ENCODE measurements at places on chromosomes 7 and 10.
A peak's percentile ranks its signal among the peaks of the same experiment; 100 is the strongest.

- DNase-seq: no peak
Observed at GRCh38 chr10:1036341-1036791, 10.7 kb upstream of the IDI2 start.

- DNase-seq: no peak
Observed at GRCh38 chr10:130230611-130231010, 94.4 kb downstream of the GLRX3 start.

GRCh38 chr7:111235709-111236108 lies 144.8 kb downstream of the LRRN3 start:
- DNase-seq: no peak

DNA sequence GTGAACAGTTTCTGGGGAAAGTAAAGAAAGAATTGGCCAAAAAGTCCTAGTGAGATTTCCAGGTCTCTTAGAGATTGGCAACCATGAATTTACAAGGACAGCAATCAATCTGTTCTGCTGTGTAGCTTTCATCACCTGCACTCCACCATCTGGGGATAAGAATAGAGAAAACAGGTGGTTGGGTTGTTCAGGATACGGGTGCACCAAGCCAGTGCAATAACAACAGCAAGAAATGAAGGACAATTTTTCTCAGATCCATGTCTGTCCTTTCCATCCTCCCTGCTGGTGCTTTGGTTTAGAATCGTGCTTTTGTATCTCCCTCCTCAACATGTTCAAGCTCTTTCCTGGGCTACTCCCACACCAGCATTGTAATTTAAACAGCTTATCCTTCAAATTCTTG lies 787.7 kb downstream of the GRID1 start:
- no peak for DNase-seq

GRCh38 chr10:54797636-54798321 lies 3.3 kb downstream of the PCDH15 start:
- DNase-seq: no peak

- DNase-seq: no peak
Observed at GRCh38 chr7:41809940-41810576, 107.2 kb upstream of the INHBA start.

- no peak for DNase-seq
Observed at GRCh38 chr10:107579970-107580369, 415.5 kb upstream of the SORCS1 start.

- DNase-seq: no peak
Observed at GRCh38 chr10:124849111-124849773, 47.6 kb downstream of the ABRAXAS2 start.

GRCh38 chr10:110461088-110461487 lies 36.6 kb upstream of the DUSP5 start:
- no peak for DNase-seq

GRCh38 chr10:22984066-22984465 lies 56.2 kb downstream of the ARMC3 start:
- DNase-seq: no peak

DNA sequence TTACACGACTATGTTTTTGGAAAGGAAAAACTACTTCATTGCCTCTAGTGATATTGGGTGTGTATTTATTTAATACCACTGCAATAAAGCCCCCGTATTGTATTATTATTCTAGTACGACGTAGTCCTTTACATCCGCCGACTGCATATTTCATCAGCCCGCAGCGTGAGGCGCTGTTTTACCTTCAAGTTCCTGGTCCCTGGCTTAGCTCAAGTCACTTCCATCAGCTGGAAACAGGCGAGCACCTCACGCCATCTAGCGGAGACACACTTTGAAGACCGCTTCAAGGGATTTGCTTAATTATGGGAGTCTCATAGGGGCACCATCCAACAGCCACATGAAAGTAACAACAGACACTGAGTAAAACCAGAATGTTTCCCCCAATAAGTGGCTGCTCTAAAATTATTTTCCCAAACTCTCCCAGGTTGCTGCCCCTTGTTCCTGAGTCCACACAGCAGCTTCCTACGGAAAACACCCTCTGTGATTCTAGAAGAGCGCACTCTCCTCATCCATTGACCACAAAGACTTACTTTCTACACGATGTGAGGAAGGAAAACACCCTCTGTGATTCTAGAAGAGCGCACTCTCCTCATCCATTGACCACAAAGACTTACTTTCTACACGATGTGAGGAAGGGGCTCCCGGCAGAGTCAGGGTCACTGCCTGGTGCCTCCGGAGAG lies 15.7 kb upstream of the ITIH2 start:
- peak; percentile 75 for DNase-seq

GRCh38 chr10:228366-228765 lies 93.1 kb downstream of the ZMYND11 start:
- no peak for DNase-seq

- no peak for DNase-seq
Observed at GRCh38 chr7:112105584-112106530, 100.3 kb downstream of the DOCK4 start.

DNA sequence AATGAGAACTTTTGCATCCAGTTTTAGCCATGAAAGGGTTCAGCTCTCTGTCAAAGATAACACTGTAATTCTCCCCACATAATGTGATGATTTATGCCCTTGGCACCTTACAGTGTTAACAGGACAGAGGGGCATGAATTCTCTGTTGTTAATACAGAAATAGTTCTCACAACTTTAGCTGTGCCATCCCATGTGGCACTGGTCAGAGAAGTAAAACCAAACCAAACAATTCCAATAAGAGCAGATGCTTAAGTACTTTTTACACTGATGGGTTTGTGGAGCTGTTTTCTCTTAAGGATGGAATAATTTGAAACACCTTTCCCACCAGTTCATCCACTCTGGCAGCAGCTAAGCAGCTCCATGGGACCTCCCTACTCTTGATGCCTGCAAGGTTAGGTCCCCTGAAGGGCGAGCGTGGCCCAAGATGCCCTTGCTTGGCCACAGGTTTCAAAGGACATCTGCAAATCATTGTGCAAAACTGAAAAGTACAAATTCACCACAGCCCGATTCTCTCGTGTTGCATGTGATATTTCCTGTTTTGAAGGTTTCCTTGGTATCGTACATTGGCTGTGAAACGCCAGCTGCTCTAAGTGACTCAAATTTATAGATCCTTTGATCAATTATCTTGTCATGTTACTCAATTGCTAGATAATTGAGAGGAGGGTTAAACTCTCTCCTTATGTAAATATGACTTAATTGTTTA lies 82.5 kb upstream of the CREB5 start:
- DNase-seq: no peak

GRCh38 chr7:8615019-8615418 lies 181.6 kb downstream of the NXPH1 start:
- DNase-seq: no peak

GRCh38 chr7:116633131-116633988 lies 38.6 kb upstream of the MET start:
- no peak for DNase-seq

GRCh38 chr7:151661587-151661986 lies 141.9 kb upstream of the RHEB start:
- no peak for DNase-seq

- no peak for DNase-seq
Observed at GRCh38 chr10:91549262-91549661, 83.6 kb downstream of the PPP1R3C start.

DNA sequence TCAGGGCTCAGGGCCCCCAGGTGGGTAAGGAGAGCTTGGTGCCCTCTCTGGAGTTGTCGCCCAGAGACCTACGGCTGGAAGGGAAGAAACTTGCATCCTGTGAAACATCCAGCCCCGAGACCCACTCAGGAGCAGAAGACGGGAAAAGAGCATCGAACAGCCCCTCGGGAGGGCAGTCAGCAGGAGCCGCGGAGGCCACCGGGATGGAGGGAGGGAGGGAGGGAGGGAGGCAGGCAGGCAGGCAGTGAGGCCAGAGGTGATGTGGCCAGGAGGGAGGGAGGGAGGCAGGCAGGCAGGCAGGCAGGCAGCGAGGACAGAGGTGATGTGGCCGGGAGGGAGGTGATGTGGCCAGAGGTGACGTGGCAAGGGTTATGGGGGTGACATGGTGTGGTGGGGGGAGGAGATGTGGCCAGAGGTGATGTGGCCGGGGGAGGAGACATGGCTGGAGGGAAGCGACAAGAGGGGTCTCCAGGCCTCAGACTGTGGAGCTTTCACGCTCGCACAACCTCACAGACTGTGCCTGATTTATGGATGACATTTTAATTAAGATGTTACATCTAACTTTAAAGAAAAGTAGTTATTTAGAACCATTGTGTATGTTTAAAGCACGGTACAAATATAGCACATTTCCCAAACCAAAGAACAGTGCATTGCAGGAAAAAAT lies 141.1 kb downstream of the DIP2C start:
- no peak for DNase-seq

GRCh38 chr7:119561751-119562150 lies 711.2 kb upstream of the KCND2 start:
- no peak for DNase-seq

GRCh38 chr7:71972534-71972933 lies 439.6 kb downstream of the CALN1 start:
- no peak for DNase-seq

DNA sequence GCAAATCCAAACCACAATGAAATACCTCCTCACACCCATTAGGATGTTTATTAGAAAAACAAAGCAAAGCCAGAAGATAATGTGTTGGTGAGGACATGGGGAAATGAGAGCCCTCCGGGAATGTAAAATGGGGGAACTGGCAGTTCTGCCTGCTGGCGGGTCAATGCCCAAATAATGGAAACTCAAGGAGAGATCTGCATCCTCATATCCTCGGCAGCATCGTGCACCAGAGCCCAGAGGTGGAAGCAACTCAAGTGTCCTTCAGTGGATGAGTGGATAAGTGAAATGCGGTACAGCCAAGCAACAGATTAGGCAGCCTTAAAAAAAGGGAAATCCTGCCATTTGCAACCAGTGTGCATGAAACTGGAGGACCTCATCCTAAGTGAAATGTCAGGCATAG lies 325.2 kb downstream of the WDR37 start:
- no peak for DNase-seq

GRCh38 chr10:130180416-130180815 lies 44.2 kb downstream of the GLRX3 start:
- no peak for DNase-seq

- no peak for DNase-seq
Observed at GRCh38 chr7:143504215-143504936, 26.7 kb downstream of the TAS2R41 start.

GRCh38 chr7:139884441-139884840 lies 55.4 kb downstream of the TBXAS1 start:
- DNase-seq: no peak

DNA sequence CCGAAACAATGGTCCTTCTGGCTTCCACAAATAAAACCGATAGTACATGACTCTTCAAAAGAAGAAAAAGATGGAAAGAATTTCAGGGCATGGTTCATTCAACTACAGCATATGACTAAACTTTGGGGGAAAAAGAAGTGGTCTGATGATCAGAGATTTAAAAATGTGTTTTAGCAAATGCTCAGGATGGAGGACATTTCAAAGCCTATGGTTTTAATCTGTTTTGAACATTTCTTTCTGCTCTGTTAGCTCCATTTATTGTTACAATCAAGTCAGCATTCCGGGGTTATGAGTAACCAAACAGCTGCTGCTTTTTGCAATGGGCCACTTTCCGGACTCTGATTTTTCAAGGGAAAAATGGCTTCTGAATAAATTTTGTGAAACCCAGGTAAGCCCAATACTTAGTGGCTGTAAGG lies 142.4 kb downstream of the CUBN start:
- no peak for DNase-seq

GRCh38 chr7:7237978-7238267 lies 55.6 kb downstream of the C1GALT1 start:
- DNase-seq: no peak

GRCh38 chr10:116300542-116300941 lies 23.7 kb upstream of the CCDC172 start:
- DNase-seq: no peak

GRCh38 chr7:39691821-39692220 lies 68.4 kb downstream of the RALA start:
- DNase-seq: no peak

GRCh38 chr7:126525906-126526305 lies 726.8 kb downstream of the GRM8 start:
- no peak for DNase-seq

DNA sequence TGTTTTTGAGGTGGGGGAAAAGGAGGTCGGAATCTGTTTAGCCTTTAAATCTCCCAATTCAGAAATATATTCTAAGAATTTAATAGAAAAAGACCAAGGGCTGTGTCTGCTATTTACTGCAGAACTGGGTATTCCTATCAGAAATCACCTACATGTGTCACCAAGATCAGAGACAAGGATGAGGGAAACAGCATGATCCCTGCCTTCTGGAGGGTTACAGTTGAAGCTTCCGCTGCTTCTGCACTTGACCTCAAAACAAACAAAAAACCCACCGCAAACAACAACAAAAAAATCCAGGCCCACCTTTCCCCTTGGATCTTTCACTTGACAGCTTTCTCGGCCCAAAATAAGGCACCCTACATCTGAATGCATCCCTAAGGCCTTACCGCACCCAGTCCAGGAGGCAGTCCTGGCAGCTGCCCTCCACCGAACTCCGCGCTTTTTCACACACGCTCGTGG lies 750 bp upstream of the CDK14 start:
- DNase-seq: no peak

GRCh38 chr10:129852829-129853561 lies 111.1 kb downstream of the EBF3 start:
- DNase-seq: no peak

- no peak for DNase-seq
Observed at GRCh38 chr7:139078399-139078798, 31.1 kb downstream of the ZC3HAV1 start.

DNA sequence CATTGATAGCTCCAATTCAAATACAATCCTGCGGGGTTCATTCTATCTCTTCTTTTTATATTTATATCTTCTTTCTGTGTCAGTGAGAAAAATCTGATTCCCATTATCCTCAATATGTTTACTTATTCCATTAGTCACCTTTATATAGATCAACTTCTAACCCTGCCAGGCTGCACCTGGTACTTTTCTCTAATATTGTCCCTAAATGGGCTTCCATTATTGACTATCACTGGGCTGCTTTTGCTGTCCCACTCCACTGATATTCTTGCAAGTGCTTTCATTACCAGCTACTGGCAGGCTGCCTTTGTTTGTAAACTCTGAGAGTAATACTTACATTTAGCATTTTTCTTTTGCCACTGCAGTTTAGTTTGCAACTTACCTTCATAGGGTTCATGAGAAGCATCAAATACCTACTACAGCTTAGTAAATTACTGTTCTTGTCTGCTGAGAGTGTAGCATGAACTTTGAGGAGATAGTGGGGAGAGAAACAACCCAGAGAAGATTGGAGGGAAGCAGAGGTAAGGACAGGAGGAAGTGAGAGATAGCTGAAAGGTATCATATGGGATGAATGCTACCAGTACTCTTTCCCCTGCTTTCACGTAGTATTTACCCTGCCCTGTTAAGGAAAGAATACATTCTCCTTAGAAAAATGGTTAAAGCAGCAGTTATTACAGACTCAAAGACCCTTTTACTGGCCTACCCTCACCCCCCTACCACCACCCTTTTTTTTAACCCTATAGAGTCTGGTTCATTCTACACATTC lies 119.1 kb downstream of the PHTF2 start:
- DNase-seq: no peak
